ENCODE measurements at places on chromosomes 2 and 18.

DNA sequence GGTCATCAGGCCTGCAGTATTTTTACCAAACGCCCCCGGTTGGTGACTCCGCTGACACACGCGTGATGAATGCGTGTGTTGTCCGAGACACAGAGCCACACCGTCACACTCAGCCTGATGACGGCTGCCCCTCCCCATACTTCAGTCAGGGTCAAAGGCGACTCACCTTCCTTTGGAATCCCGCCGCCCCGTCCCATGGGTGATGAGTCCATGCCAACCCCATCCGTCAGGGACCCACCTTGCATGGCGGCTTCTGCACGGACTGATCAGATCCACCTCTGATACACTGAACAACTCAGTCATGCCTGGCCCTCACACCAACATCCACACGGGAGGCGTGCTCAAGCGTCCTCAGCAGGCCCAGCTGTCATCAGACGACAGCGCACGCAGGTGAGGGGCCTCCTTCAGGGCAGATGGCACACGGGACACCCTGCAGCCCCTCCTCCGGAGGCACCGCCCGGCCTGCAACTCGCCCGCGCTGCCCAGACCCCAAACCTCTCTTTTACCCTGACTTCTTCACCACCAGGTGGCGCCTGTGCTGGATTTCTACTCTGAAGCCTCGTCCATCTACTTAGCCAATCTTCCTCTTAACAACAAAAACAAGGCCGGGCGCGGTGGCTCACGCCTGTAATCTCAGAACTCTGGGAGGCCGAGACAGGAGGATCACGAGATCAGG is 89.2 kb downstream of the ZNF516 start:
- peak; percentile 31 for DNase-seq

DNA sequence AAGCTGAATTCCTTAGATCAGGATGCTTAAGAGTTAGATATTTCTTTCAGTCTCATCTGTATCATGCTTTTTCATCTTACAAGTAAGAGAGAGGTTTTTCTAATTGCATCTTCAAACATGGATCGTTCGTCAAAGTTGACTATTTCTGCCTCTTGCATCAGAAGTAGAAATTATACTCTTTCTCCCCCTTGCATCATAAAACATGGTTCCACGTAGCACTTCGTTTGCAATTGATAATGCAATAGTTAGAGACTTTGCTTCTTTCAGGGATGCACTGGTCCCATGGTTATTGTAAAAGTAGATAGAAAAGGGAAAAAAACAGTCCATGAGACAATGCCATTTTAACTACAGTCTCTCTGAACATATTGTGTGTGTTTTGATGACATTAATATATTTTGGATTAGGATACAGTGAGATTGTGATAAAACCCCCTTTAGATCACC is 75.1 kb upstream of the PARD3B start:
- no peak for DNase-seq

GRCh38 chr2:165469417-165469816 is at the start of gene CSRNP3:
Gene CSRNP3 (plus strand): TSS chr2:165469698. CDS start chr2:165595066, 125,368 bp downstream.
- no peak for DNase-seq

DNA sequence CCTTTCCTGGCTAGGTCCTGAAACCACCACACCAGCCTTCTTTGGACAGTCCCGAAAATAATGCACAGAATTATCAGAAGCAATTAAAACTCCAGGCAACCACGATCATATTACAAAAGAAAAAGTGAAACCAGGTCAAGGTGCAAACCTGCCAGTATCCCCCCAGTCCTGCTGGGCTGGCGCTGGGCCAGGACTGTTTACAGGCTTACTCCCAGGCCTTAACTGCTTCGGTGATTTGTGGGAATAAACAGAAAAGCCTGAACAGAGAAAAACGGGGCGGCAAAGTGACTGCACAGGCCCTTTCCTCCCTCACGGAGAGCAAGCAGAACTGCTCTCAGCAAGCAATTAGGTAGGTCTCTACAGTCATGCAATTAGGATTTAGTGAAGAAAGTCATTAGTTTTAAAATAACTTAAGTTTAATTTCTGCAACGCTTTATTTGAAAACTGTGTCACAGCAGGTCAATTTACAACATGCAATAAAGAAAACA is 1.3 kb downstream of the HDAC4 start:
- no peak for DNase-seq

DNA sequence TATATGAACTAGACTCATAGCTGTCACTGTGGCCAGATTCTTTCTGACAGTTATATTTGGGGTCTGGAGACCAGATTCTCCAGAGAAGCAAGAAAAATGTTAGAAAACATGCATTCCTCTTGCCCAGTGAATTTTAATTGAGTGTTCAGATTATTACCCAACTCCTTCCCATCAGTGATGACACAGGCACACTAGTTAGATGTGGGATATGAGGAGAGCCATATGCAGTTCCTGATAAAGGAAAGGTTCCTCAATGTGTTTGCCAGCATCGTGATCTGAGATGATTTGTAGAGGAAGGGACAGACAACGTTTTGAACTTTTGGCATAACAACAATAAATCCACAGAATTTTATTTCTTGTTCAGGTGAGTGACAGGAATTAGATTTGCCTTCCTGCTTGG is 308.6 kb downstream of the PIEZO2 start:
- DNase-seq, result no peak

DNA sequence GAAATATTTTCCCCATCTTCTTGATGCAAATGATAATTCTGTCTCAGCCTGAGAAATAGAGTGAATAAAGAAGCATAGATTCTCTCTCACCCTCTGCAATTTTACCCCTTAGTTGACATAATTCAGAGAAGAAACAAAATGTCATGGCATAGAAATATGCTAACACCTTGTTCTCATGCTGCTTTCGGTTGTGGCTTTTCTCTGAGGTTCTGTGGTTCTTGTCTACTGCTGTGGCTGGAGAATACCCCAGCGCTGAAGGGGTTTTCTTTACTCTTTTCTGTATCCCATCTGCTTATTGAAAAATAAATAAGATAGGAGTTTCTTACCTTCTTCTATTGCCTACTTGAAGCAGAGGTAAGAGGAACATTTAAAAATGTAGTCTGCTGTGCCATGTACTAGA is 15.4 kb upstream of the RAB27B start:
- DNase-seq, result no peak

DNA sequence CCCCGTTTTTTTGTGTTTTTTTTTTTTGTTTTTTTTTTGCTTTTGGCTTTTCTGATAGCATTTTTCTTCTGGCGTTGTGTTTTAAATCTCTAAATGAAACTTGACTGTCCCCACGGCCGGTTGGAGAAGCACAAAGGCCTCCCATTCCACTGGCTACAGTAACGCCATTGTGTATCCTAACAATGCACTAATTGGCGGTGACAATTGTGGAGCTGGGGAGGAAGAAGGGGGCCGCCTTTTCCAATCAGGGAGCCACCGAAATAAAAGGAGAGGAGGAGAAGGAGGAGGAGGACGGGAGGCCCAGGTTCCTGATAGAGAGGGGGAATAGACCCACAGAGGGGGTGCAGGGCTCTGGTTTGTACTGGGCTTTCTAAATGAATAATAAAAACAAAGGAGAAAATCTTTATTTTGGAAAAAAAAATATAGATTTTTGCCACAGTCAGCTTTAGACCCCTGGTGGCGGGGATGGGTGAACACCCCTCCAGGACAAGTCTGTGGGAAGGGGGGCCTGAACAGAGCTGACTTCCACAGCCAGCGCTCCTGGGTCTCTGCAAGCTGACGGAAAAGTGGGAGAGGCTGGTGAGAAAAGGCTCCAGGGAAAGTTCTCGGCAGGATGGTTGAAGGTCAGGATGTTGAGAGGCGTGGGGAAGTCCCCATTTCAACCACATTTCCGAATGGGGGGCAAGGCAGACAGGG is 43.7 kb upstream of the FZD5 start:
- no peak for DNase-seq

- DNase-seq, result no peak
Measured at GRCh38 chr18:79934311-79935097, 16.9 kb downstream of the SLC66A2 start.

- no peak for DNase-seq
Measured at GRCh38 chr2:61179701-61180639, 18.0 kb downstream of the C2orf74 start.

GRCh38 chr2:215660687-215661086 is 224.8 kb upstream of the FN1 start:
- DNase-seq, result no peak

GRCh38 chr2:39631718-39632117 is 34.0 kb upstream of the TMEM178A start:
- peak; percentile 66 for DNase-seq

DNA sequence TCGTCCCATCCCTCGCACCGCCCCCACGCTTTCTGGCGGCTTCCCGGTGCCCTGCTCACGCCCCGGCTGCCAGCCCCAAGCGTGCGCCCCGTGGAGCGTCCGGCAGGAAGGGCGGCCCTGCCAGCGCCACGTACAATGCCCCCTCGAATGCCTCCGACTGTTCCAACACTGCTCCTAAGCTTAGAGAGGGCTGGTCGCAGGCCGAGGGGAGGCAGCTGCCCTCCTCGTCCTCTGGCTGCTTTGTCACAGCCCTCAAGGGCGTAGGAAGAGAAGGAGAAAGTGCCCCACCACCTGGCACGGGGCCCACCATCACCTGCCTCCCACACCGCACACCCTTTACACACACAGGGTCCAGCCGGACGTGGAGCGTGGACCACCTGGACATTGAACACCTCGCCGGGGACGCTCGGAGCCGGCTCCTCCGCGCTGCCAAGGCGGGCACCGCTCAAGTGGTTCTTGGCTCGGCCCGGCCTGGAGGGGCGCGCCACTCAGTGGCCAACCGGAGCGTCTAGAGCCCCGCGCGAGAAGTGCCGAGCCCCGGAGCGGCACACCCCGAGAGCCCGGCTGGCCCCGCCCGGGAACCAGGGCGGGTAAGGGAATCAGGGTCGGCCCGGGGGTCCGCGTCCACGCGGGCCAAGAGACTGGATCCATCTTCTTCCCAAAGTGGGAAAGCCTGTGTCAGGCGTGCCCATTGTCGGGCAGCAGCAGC is 830 bp downstream of the DNER start:
- no peak for DNase-seq

DNA sequence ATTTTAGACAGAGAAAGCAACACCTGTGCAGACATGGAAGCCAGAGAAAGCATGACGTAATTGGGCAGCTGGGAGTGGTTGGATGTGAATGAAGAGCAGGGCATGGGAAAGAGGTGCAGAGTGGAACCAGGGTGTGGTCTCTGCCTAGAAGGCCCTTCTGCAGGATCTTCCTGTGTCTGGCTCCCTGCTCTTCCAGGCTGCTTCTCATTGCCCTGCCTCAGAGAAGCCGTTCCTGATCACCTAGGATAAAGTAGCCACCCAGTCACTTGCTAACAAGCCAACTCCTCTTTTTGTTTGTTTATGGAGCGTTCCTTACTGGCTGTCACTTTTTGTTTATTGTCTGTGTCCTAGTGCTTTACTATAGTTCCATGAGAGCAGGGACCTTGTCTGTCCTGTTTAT is 28.5 kb downstream of the GALNT1 start:
- no peak for DNase-seq

GRCh38 chr2:134603966-134604365 is 114.8 kb downstream of the TMEM163 start:
- DNase-seq, result no peak

DNA sequence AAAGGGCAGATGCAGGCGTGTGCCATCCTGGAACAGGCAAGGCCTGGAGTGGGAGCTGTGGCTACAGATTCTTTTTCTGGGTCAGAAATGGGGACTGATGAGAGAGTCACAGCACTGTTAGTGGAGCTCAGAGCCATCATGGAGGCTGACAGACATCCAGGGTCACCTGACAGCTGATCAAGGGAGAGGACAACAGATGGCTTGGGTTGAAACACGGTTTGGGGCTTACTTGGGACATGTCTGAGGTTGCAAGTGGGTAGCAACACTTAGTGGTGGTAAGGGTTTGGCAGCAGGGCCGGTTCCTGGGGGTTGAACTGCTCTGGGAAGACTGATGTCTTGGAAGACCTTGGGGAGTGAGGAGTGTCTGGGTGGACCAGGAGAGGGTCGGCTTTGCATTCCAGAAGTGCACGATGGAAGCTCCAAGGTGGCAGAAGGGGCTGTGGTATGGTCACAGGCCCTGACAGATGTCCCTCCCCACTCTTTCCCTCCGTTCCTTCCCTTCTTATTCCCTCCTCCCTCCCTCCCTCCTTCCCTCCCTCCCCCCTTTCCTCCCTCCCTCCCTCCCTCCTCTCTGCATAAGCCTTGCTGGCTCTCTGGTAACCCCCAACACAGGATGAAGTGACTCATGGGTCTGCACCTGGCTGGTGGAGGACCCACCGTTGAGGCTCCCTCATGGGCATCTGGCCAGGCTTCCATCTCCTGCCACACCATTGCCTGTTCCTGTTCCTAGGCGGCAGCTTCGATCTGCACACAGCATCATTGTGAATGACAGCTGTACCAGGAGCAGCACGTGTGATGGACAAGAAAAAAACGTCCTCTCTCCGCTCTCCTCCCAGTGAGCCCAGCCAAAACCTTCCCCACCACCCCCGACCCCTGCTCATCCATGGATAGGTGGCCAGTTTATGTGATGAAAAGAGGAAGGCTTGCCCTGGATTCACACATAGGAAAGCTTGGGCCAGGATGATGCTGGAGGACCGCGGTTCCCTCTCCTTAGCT is 63.8 kb upstream of the RPL31 start:
- DNase-seq, result no peak

- peak; percentile 61 for DNase-seq
Measured at GRCh38 chr2:25042321-25043240, 705 bp downstream of the EFR3B start.

GRCh38 chr2:141109633-141110032 is 1021.2 kb downstream of the LRP1B start:
- no peak for DNase-seq

DNA sequence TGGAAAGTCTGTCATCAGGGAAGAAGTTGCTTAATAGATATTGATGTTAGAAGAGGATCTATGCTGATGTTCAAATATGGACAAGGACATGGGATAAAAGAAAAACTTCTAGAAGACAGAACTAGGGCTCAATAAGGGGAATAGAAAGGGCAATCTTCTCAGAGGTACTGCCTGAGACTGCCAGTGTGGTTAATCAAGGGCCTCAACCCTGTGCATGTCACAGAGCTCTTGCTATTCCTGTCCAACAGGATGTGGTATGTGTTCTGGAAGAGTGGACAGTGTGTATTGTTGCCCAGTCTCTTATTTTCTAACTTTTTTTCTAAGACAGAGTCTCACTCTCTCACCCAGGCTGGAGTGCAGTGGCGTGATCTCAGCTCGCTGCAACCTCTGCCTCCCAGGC is 27.8 kb upstream of the RNF125 start:
- no peak for DNase-seq

DNA sequence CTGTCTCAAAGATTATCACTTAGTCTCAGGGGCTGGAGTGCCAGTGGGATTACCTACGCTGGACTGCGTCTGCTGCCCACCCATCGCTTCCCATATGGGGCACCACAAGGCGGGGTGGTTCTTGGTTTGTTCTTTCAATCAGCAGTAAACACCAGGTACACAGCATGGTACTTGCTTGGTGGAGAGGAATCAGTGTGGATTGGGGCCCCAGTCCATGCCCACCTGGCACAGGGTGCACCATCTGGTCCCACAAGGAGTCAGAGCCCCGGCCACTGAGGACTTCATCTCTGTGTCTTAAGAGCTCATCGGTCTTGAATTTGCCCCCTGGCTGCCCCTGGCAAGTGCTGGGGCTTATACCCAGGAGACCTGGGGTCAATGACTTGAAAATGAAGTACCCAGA is 96.2 kb downstream of the GLI2 start:
- DNase-seq, result no peak

Data from SJSA1 (cell line).